H1 (cell line): ENCODE measurements at places on chromosomes 16 and 17. TPM values are rescaled to one million over a fixed set of nuclear protein-coding genes. Genes with fewer than 3 reads are reported as not detected.

GRCh38 chr16:63530974-63531373 lies 1494.7 kb upstream of the CDH8 start:
- DNase-seq, result no peak

Gene IL17C
- 1.1 and 1.4 TPM in 2 replicates for total RNA-seq

DNA sequence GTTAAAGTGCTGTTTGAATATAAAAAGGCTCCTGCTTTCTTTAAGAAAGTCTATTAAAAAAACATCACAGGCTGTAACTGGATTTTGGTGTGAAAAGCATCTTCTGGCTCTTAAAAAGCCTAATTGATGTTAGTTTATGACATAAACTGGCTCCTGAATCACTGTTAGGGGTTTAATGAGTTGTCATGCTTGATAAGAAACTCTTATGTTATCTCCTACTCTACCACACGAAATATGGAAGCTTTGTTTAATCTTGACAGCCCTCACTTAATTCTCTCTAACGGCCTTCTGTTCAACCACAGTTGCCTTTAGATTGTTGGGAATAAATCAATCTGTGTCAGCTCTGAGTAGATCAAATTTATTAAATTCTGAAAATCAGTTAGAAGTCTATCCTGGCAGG lies 51.5 kb downstream of the CPPED1 start:
- no peak for DNase-seq

- peak; percentile 88 for DNase-seq
Measured at GRCh38 chr16:1413684-1414531, 596 bp downstream of the UNKL start.

GRCh38 chr16:26599785-26600104 lies 467.0 kb upstream of the C16orf82 start:
- DNase-seq, result no peak
